Pancreas (tissue), 10 donors: ENCODE measurements at places on chromosomes 16 and 17. TPM values are rescaled to one million over a fixed set of nuclear protein-coding genes. Genes with fewer than 3 reads are reported as not detected.

DNA sequence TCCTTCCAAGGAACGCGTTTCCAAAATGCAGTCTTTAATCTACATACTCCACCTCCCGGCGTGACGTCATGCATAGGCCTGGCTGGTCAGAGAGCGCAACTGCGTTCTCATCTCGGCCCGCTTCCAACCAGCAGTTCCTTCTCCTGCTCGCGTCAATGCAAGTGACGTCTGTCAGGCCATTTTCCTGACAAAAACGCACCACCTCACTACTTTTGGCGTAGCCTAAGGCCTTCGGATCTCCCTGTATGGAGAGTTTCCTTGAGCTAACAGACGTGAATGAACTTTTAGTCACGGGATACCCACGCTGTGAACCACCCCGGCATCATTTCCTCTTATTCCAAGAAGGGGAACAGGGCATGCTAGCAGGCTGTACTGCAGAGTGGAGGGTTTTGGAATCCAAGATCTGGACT is 25.0 kb downstream of the TEX14 start:
- no peak for DNase-seq

DNA sequence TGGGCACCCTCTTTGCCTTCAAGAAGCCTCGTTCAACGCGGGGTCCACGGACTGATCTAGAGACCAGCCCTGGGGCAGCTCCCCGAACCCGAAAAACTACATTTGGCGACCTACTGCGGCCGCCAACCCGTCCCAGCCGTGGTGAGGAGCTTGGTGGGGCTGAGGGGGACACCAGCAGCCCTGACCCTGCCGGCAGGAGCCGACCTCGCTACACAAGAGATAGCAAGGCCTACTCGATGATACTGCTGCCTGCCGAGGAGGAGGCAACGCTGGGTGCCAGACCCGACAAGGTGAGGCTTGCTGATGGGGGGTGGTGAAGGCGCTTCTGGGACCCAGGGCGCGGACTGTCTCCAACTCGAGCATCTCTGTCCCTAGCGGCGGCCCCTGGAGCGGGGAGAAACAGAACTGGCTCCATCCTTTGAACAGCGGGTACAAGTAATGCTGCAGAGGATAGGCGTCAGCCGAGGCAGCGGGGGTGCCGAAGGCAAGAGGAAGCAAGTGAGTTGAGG is 5.6 kb downstream of the ACD start:
- no peak for DNase-seq

- DNase-seq = no peak
These were observed 343.2 kb upstream of the MAF start for GRCh38 chr16:79943736-79944135.

- no peak for DNase-seq
These were observed 13.1 kb upstream of the BRD7 start for GRCh38 chr16:50381679-50382440.

GRCh38 chr16:58211245-58211644 is 13.3 kb upstream of the CSNK2A2 start:
- no peak for DNase-seq

GRCh38 chr17:79890706-79891105 is 51.5 kb upstream of the CBX4 start:
- DNase-seq = no peak

GRCh38 chr16:3580686-3581085 is 3.5 kb upstream of the NLRC3 start:
- no peak for DNase-seq

- DNase-seq = no peak
These were observed 10.1 kb downstream of the ST6GALNAC2 start for GRCh38 chr17:76575570-76575969.

- no peak for DNase-seq
These were observed 21.4 kb downstream of the LDHD start for GRCh38 chr16:75095204-75095621.

DNA sequence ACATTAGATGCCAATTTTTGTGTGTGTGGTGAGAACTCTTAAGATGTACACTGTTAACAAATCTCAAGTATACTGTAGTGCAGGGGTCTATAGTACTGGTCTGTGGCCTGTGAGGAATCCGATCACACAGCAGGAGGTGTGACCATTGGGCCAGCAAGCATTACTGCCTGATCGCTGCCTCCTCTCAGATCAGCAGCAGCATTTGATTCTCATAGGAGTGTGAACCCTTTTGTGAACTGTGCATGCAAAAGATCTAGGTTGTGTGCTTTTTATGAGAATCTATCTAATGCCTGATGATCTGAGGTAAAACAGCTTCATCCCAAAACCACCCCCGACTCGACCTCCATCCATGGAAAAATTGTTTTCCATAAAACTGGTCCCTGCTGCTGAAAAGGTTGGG is 12.6 kb downstream of the ZNF267 start:
- no peak for DNase-seq

DNA sequence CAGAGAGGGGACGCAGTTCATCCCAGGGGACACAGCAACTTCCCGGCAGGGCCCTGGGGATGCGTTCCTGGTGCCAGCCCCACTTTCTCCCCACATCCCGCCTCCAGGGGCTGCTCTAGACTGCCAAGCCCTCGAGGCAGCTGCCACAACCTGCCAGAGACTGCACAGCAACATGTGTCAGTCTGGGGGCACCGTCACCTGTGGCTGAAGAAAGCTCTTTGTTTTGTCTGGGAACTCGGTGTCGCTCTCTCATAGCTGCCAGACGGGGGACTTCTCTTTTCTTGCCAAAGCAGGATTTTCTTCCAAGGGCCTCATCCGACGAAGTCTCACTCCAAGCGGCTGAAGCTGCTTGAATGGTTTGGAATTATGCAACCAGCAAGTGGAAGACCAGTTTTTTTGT is 43.7 kb downstream of the COTL1 start:
- no peak for DNase-seq

DNA sequence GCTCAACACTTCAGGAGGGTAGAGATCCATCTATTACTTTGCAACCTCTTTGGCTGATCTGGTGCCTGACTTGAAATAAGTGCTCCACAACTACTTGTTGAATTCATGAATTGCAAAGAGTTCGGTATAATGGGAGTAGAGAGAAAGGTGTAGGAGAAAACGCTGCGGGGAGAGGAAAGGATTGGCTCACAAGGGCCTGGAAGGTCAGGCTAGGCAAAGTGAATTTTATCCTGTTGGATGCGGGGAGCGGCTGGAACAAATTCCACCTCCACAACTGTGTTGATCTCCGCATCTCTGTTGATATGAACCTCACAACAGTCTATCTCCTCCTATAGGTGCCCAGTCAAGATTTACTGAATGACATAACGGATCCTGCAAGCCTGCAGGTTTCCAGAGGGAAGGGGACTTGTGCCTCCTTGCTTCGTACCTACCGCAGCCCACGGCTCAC is 684 bp downstream of the SLX4 start:
- no peak for DNase-seq

DNA sequence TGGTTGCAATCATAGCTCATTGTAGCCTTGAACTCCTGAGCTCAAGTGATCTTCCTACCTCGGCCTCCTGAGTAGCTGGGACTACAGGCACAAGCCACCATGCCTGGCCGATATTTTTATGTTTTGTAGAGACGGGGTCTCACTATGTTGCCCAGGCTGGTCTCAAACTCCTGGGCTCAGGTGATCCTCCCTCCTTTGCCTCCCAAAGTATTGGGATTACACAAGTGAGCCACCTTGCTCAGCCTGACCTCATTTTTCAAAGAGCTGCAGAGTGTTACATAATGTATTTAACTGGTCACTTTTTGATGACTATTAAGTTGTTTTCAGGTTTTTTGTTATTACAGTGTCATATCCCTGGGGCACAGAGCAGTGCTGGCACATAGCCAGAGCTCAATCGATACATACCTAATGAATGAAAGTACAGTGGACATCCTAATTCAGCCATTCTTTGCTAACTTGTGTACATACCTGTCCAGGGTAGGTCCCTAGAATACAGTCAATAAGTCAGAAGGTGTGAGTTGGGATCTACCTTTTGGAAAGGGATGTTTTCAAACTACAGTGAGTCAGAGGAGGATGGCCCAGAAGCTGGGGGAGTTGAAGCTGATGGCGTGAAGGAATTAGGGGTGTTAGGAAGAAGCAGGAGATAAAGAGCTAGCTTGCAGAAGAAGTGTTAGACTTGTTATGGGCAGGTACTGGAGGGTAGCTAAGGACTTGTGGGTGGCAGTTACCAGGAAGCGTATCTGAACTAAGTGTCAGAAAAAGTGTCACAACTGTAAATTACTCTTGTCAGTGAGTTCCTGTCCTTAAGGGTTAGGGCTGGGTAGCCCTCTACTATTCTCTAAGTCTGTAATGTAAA is 20.1 kb upstream of the CYLD start:
- DNase-seq = no peak

DNA sequence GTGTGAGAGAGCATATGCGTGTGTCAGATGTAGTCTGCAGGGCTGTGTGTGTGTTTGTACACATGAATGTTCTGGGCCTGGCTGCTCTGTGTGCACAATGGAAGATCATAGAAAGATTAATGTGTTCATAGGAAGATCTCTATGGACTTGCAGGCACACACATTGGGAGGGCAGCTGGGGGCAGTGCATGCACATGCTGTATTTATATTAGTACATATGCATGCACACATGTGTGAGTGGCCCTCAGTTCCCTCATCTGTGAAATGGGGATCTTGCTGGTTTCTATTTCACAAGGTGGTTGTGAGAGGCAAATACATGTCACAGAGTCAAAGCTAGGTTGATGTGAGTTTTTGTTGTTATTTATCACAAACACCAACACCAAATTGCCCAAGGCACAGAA is 2.1 kb downstream of the CA7 start:
- DNase-seq = no peak

GRCh38 chr17:74055508-74056160 is 147.8 kb upstream of the RPL38 start:
- no peak for DNase-seq

DNA sequence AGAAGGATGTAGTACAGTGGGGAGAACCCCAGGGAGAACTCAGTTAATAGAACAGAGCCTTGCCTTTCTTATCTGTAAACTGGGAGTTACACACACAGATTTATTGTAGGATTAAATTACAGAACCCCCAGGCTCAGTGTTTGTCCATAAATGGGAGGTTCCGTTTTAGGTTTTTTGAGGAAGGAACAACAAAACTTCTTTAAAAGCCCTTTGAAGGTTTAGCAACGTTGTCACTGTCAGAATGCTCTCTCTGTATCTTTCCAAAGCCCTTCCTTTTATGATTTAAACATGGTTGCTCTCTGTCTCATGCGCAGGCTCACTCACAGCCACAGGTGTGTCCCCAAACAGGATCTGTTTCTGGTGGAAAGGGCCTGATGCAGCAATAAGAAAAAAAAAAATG is 9.4 kb upstream of the GNA13 start:
- no peak for DNase-seq

DNA sequence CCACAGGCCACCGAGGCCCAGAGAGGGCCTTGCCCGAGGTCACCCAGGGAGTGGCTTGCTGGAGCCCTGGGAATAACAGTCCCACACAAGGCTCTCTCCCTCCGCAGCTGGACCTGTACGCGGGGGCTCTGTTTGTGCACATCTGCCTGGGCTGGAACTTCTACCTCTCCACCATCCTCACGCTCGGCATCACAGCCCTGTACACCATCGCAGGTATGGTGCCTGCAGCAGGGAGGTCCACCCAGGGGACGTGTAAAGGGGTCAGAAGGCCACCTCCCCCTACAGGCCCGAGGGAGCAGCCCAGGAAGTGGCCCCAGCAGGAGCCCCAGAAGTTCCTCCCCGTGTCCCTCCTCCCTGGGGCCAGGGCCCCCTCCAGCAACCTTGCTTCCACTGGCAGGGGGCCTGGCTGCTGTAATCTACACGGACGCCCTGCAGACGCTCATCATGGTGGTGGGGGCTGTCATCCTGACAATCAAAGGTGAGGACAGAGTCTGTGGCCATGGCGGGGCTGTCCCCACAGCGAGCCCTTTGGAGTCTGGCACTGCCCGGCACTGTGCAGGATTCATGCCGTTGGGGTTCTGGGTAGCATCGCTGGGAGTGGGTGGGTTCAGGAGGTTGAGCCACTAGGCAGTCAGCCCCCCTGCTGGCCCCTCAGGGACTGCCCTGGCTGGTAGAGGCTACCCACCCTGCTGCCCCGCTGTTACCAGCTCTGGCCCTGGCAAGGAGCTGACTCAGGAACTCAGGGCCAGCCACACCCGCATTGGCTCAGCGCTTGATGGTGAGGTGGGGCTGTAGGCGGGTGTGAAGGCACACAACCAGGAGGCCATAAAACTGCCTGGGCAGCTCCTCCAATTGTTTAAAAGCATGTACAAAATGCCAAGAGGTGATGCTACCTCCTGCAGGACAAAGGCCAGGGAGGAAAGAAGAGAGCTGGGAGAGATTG is 17.3 kb downstream of the SLC5A10 start:
- DNase-seq = no peak

DNA sequence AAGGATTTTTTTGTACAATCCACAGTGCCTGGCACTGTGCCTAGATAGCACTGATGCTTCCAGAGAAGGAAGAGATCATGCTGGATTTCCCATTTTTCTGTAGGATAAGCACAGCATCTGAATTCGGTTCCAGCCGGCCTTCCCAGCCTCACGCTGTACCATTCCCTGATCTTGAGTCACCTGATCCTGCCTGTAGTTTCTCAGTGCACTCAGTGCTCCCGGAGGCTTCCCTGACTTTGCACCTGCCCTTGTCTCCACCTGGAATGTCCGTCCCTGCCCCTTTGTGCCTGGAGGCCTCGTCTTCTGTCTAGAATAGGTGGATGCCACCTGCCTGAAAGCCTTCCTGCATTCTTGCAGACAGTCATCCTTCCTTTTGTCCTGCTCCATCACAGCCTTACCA is 179.9 kb downstream of the CCDC182 start:
- no peak for DNase-seq

DNA sequence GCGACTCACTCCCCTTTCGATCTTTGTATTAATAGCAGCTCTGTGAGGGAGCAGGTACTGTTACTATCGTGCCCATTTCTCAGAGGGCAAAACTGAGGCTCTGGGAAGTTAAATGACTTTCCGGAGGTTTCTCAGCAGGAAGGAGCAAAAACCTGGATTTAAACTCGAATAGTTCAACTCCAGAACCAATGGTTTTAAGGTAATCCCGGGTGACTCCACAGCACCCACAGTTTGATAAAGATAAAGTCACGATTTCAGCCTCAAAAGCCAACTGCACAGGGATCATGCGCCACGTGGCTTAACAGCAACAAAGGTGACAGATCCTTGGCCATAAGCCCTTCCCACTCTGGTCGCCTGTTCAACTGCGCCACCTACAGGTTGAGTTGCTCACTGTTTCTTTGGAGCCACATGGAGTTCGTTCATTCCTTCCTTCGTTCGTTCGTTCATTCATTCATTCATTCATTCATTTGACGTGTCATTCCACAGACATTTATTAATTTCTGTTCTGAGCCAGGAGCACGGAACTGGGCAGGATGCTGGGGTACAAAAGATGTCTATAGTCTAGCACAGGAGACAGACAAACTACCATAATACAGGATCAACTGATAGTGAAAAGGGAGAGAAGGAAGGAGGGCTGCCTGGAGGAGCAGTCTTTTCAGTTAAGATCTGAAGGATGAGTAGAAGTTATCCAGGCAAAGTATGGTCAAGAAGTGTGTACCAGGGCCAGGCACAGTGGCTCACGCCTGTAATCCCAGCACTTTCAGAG is 134.8 kb downstream of the HS3ST2 start:
- peak; percentile 59 for DNase-seq

- DNase-seq = no peak
These were observed 4.4 kb downstream of the CYBC1 start for GRCh38 chr17:82446124-82446523.

TEX14 gene
- total RNA-seq = 0.43 TPM

CCL17 gene
- not detected for total RNA-seq

GAST gene
- not detected for total RNA-seq

TNFRSF13B gene
- not detected for total RNA-seq

FBXW10 gene
- total RNA-seq = not detected

OTOP2 gene
- not detected for total RNA-seq
